ENCODE measurements at places on chromosomes 12 and 14. TPM values are rescaled to one million over a fixed set of nuclear protein-coding genes. Genes with fewer than 3 reads are reported as not detected.
A peak's percentile ranks its signal among the peaks of the same experiment; 100 is the strongest.

The WDR20 gene
- 30.3 TPM for total RNA-seq

- peak; percentile 72 for DNase-seq
These were observed 29.1 kb downstream of the NOC4L start for GRCh38 chr12:132173135-132174014.

The ST8SIA1 gene
- total RNA-seq: 0.34 TPM

DNA sequence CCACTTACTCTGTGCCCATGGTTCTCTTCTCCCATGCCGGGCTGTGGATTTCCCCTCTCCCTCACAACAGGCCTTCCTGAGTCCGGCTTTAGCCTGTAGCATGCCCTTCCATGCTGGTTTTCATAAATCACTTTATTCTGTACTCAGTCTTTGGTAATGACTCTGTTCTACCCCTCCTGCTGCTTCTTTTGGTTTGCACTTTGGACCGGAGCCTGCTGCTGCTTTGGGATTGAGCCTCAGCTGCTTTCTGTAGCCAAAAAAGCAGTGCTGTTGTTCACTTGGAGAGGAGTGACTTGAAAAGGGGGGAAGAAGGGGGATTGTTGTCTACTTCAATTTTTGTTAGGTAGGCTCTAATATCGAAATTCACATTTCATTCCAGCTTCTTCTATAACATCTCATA, 8.5 kb upstream of the SLC6A13 start:
- DNase-seq: no peak

DNA sequence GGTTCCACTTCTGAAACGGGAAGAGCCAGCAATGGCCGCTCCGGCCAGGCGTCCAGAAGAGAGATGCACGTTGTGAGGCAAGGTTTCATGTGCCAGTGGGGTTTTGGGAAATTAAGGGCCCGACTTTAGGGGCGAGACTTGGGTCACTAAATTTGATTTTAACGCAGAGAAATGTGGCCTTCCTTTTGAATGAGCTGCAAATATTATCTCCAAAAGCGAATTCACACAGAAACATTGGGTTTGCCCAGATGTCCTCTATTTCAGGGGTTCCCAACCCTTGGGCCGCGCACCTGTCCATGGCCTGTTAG, 2.3 kb upstream of the RNASE4 start:
- no peak for DNase-seq

- no peak for DNase-seq
These were observed 439.1 kb downstream of the NPAS3 start for GRCh38 chr14:33377596-33378390.

GRCh38 chr12:51714666-51715065, 123.6 kb downstream of the SCN8A start:
- DNase-seq: no peak

DNA sequence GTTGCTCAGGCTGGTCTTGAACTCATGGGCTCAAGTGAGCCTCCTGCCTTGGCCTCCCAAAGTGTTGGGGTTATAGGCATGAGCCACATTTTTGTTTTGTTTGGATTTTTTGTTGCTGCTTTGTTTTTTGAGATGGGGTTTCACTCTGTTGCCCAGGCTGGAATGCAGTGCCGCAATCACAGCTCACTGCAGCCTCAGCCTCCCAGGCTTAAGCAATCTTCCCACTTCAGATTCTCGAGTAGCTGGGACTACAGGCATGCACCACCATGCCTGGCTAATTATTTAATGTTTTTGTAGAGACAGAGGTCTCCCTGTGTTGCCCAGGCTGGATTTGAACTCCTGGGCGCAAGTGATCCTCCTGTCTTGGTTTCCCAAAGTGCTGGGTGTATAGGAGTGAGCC, 5.7 kb upstream of the PLEK2 start:
- no peak for DNase-seq

GRCh38 chr12:2011643-2012607, 7.7 kb upstream of the DCP1B start:
- no peak for DNase-seq

DNA sequence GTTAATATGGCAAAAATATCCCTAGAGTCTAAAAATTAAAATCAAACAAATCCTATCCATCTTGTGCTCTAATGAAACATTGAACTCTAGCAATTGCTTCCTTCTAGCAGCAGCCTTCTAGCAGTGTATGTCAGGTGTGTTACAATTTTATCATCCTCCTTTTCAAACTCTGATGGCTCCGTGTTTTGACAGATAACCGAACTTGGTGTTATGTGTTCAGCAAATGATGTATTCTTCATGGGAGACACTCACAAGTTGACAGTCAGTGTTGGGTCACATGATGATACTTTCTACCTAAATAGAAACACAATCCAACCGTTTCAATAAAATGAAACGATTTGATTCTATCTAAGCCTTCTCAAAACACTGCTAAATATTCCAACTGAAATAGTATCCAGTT, 525.3 kb upstream of the NOVA1 start:
- no peak for DNase-seq

The RNASE7 gene
- not detected for total RNA-seq

DNA sequence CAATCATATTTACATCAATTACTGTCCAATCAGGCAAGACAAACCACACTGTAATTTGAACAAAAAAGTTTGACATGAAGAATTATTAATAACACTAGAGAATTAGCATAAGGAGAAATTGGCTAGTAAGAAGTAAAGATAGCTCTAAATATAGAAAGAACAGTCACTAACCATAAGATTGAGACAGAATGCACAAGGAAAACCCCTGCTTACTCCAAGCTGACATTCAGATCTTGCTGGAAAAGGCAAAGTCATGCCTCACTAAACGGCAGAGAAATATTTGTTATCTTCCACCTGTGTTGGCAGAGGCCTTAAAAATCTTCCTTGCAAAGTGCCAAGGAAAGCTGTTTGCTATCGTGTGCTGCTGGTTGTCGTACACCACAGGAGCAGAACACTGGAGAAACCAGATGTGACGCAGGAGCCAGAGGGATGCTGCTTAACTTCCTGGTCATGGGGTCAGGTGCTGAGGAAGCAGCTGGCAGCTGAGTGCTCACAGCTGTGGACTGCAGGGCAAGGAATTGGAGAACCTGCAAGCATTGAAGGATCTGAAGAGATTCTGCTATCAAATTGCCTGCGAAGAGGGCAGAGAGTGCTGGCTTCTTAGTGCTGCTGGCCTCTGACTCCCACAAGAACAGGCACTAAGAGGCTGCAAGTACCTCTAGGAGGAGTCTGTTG, 1323.3 kb downstream of the LRFN5 start:
- DNase-seq: no peak

GRCh38 chr12:43806737-43807072, 588 bp upstream of the TWF1 start:
- no peak for DNase-seq

GRCh38 chr12:104064842-104065427, 604 bp downstream of the HCFC2 start:
- no peak for DNase-seq

GRCh38 chr14:39956372-39956771, 524.1 kb upstream of the FBXO33 start:
- DNase-seq: no peak

DNA sequence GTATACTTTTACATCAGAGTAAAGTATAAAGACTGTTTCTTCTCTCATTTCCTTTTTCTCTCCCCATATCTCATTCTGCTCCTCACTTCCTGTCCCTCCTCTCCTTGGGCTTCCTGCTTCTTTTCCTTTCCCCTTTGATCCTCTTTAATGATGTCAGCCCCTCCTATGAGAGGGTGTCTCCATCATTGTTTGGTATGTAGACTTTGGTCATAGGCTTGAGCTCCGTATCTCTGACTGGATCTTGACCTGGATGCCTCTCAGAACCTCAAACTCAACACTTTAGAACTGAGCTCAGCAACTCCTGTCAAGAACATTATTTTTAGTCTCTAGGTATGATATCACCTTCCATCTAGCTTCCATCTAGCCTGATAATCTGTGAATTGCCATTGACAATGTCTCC, 50.3 kb downstream of the AKAP6 start:
- no peak for DNase-seq

- DNase-seq: peak; percentile 60
These were observed 159.8 kb upstream of the DAAM1 start for GRCh38 chr14:59028476-59029202.

The TMEM63C gene
- total RNA-seq: 0.74 TPM

- DNase-seq: no peak
These were observed 43.0 kb upstream of the SYCP3 start for GRCh38 chr12:101782273-101782731.

The RIMBP2 gene
- not detected for total RNA-seq

- no peak for DNase-seq
These were observed 157.7 kb downstream of the SLC15A5 start for GRCh38 chr12:16119618-16120415.

The TPPP2 gene
- not detected for total RNA-seq

GRCh38 chr12:13564266-13564810, 367.8 kb downstream of the EMP1 start:
- no peak for DNase-seq

The OR4E2 gene
- total RNA-seq: not detected

DNA sequence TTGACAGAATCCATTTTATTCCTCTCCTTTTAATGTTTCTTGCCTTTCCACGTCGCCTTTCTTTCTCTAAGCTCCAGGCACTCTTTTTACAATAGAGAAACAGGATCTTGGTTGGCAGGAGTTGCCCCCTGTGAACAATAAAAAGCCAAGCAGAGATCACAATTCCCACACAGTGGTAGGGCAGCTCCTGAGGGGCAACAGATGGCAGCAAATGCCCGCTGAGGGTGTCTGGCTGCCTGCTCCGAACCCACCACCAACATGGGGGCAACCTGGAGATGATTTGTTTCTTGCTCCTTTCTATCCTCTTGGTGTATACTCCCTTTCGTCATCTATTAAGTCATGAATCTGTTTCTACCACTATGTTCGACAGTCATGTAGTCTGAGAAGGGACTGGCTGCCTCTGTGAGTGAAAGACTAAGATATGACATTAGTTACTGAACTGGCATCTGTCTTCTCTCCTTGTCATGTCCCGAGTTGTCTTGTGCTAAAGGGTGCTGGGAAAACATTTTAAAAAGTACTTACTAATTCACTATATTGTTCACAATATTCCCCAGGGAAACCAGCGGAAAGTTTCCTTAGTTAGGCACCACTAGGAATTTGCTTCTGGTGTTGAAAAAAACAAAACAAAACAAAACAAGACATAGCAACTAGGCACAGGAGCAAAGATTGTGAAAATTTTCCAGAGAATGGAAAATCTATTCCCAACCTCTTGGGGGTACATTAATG, 170.1 kb downstream of the STXBP6 start:
- no peak for DNase-seq

The SERPINA12 gene
- not detected for total RNA-seq

The KRT5 gene
- not detected for total RNA-seq

All from activated CD8-positive, alpha-beta T cell treated with anti-CD3 and anti-CD28 coated beads, Interleukin-2, amount 10 ng/mL, durations not matched to agents 7 days and 5 days (primary cell).